ENCODE measurements at places on chromosomes 6 and 20.

GRCh38 chr20:50642288-50642803, 49.0 kb downstream of the RIPOR3 start:
- DNase-seq: no peak

DNA sequence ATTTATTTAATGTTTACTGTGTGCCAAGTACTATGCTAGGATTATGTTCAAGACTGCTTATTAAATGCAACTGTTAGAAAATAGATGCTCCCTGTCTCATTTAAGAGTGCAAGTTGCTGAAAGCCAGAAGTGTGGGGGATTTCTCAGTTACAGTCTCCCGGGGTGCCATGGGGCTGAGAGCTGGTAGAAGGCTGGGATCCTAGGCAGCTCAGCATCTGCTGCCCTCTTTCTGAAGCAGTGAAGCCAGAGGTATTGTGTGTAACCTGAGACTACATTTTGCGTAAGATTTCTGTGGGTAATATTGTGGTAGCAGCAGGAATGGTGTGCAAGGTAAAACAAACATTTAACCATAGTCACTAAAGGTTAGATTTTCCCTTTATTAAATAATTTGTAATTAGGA, 120.6 kb downstream of the AKAP7 start:
- no peak for DNase-seq

DNA sequence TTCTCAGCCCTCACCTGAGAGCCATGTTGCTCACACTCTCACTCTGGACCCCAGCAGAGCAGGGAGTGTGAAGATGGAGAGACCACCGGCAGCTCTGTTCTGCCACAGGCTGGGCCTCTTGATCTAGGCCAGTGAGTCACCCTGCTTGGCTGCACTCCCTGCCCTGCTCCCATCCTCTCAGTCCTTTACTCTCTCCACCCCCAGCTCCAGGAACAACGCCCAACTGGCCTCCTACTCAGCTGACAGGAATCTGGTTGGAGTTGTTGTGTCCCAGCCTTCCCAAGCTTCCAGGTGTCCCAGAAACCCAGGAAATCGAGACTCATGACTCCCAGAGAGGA, at the start of gene PSORS1C1:
Gene PSORS1C1 (plus strand): TSS at position 260 of the 338 bp plus-strand sequence. CDS start 14,833 bp downstream, outside the sequence.
- no peak for DNase-seq

- DNase-seq: no peak
These were observed 19.5 kb downstream of the DUSP22 start for GRCh38 chr6:311679-312220.

DNA sequence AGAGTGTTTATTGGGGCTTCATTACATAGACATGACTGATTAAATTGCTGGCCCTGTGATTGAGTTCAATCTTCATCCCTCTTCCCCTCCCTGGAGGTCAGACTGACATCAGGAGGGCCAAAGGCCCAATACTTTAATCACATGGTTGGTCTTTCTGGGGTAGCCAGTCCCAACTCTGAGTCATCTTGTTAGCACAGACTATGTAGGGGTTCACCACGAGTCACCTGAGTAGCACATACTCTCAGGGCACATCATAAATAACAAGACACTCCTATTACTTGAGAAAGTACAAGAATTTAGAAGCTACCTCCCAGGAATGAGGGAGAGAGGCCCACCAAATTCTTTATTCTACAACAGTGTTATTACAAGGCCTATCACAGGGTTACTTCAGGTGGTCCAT, 11.3 kb downstream of the GINS1 start:
- no peak for DNase-seq

GRCh38 chr20:37308086-37309050, 18.9 kb downstream of the MANBAL start:
- no peak for DNase-seq

DNA sequence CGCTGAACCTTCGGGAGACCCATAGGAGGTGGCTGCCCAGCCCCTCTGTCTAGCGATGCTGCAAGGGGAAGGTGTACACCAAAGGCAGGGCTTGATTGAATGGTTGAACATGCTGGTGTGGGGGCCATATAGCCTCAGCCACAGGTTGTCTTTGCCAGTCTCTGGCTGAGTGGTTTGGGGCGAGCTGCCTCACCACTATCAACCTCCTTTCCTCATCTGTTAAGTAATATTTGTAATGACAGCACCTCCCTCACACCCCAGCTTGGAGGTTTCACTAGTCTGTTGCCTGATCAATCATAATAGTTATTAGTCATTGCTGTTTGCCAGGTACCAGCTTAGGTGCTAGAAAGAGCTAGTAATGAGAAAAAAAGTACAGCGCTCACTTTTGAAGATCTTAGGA, 11.8 kb upstream of the ZNF831 start:
- DNase-seq: no peak

- no peak for DNase-seq
These were observed 123.7 kb downstream of the MRPL14 start for GRCh38 chr6:44003345-44004061.

DNA sequence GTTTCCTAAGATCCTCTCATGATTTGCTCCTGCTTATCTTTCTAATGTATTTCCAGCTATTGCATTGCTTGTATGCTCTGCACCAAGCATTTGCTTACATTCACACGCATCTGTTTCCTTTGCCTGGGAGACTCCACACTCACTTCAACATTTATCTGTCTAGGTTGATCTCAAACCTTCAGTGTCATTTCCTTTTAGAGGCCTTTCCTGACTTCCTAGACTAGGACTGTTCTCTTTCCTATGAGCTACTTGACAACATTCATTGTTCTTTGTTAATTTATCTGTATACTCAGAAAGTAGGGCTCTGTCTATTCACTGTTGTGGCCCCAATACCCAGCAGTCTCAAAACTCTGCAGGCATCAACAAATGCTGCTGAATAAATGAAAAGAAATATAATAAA, 84.4 kb downstream of the WASF1 start:
- no peak for DNase-seq

DNA sequence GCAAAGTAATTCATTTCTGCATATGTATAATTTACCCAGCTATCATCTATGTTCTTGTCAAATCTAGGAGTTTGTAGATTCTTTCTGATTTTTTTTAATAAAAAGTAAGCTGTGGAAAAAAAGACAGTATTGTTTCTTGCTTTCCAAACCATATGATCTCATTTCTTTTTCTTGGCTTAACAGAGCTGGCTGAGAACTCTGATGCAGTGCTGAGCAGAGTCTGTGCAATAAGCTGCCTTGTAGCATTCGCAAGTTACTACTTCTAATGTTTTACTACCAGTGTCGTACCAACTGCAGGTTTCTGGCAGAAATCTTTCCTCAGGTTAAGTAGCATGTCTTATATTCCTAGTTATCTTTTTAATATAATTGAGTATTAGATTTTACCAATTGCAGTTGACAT, 15.6 kb downstream of the RRBP1 start:
- no peak for DNase-seq

DNA sequence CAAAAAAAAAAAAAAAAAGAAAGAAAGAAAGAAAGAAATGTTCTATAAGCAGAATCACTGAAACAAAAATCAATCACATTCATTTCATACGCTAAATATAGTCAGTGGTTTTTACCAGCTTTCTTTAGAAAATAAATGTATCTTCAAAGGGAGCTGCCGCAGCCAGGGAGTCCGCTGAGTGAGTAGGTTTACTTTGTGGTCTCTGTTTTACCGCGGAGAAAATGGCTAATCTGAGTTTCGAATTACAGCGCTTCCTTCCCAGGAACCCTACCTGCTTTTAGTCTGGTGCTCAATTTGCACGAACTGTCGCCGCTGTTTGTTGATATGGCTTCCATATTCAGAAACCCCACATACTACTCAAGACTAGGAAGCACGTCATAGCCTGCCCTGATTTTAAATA, 102.4 kb downstream of the TFAP2A start:
- DNase-seq: peak; percentile 35

GRCh38 chr6:56102216-56102615, 145.2 kb downstream of the COL21A1 start:
- no peak for DNase-seq

- no peak for DNase-seq
These were observed 52.8 kb upstream of the FILIP1 start for GRCh38 chr6:75546381-75546780.

GRCh38 chr6:2714111-2714895, 36.4 kb downstream of the MYLK4 start:
- DNase-seq: no peak

DNA sequence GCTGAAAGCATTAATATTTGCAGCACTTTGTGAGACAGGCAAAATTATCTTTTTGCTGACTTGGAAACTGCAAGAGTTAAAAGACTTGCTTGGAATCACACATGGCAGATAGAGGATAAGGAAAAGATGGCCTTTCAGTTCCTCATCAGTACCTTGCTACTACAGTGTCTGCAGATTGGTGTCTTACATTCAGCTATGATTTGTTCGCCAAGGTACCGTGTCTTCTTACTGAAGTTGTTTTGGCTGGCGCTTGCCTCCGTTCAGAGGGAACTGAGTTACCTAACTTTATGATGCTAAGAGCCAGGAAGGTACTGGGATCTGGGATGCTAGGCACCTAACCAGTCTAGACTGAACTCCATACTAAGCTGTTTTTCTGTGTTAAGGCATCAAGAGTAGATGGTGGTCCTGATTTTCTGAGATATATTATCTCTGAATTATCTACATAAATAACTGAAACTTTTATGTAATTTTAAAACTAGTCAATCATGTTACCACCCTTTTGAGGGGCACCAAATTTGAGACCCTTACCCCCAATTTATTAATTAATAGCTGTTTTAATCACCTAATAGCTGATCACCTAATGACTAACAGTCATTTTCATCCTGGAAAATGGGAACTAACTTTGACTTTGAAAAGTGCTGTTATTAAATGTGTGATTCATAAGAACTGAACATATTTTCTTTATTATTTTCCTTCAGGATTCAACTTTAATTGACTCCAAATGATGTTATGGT, 2.5 kb downstream of the WTAP start:
- DNase-seq: no peak

- no peak for DNase-seq
These were observed 691.5 kb upstream of the POU3F2 start for GRCh38 chr6:98142839-98143238.

- no peak for DNase-seq
These were observed 63.3 kb upstream of the ZNF133 start for GRCh38 chr20:18224968-18225568.

DNA sequence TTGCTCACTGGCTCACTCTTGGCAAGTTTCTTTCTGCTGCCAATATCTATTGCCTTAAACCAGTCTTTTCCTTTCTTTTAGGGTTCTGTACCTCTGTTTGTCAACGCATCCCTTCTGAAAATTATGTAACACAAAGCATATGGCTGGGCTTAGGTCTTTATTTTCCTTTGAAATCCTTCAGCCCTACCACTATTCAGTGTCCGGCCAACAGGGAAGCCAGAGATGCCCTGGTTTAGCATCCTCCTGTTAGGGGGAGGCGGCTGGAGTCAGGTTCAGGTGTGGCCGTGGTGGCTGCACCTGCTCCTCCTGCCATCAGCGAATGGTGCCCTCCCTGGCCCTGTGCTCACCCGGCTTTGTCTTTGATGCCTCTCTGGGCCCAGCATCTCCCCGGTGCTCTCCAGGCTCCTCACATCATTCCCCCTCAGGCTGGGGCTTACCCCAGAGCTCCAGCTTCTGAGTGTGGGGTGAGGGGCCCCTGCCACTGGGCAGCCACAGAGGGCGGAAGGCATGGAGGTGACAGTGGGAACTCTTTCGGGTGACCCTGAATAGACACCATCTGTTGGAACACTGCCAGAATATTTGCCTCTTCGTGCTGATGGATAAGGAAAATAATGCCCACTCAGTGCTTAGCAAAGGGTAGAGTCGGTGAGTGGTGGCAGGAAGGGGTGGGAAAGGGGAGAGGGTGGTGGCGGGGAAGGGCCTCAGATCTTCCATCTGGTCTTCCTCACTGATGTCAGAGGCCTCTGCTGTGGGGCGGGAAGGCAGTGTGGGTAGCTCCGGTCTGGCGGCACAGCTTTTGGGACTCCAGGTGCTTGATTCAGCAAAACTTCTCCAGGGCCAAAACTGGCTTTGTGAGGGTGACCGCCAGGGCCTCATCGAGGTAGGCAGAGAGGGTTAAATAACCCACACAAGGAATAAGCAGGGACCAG, 97.2 kb downstream of the DACT2 start:
- no peak for DNase-seq

- DNase-seq: peak; percentile 72
These were observed 493 bp downstream of the CRYBG1 start for GRCh38 chr6:106360989-106361430.

DNA sequence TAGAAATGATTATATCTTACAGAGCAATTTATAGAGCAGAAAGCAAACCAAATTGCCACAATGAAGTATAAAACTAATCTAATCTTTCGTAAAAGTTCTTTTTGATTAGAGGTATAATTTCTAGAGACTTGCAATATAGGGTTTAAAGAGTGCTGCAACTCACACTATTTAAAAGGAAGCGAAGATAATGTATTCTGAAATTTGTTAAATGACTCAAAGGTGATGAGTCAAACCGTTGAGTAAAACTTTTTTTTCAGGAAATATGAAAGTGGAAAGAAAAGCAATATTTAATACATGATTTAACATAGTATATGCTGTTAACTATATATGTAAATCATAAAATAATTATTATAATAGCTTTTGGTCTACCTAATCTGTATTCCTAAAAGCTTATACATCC, 133.6 kb downstream of the SYNE1 start:
- no peak for DNase-seq

GRCh38 chr6:71038711-71039344, 82.0 kb upstream of the B3GAT2 start:
- DNase-seq: peak; percentile 25

GRCh38 chr20:57024849-57025248, 241.6 kb downstream of the BMP7 start:
- DNase-seq: no peak

Data from NCI-H1417 (cell line).